CD4-positive, alpha-beta T cell (primary cell): ENCODE measurements at places on chromosomes 7 and 10. TPM values are rescaled to one million over a fixed set of nuclear protein-coding genes. Genes with fewer than 3 reads are reported as not detected.

- DNase-seq, result no peak
These were observed 25.0 kb upstream of the ELFN1 start for GRCh38 chr7:1645071-1645409.

DNA sequence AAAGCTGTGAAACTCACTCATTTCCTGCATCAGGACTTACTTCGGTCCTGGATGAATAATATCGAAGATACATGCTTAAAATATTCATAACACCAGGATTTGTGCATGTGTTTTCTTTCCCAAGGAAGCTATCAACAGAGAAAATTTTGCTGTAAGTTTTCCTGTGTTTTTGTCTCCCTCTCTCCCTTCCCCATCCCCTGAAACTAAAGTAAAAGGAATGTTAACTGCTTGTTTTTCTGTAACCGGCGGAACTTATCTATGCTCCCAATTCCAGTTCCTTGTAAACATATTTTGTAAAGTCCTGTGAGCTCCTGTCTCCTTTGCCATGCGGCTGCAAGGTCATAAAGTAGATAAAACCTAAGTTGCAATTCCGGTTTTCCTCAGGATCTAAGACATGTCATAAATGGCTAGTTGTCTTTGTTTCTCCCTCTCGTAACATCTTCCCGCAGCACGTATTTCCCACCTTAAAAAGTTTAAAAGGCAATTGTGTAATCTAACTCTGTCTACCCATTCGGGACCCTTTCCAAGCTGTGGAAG lies 79.0 kb upstream of the POM121L12 start:
- no peak for DNase-seq

Gene PPP1R3A
- not detected for total RNA-seq

DNA sequence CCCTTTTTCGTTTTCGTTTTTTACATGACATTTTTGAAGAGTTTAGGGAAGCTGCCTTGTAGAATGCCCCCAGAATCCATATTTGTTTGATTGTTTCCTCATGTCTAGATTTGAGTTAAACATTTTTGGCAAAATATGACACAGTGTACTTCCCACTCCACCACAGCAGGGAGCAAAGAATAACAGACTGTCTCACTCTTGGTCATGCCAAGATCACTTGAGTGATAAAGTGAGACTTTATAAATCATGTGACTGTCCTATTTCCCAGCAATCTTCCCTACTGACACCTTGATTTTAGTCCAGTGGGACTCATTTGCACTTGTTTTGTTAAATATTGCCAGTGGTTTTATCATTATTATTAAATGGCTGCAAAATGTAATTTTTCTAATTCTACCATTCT lies 44.4 kb upstream of the USP6NL start:
- DNase-seq, result no peak

Gene LIPJ
- total RNA-seq, result not detected

Gene ADAM12
- 1.2 TPM for total RNA-seq

DNA sequence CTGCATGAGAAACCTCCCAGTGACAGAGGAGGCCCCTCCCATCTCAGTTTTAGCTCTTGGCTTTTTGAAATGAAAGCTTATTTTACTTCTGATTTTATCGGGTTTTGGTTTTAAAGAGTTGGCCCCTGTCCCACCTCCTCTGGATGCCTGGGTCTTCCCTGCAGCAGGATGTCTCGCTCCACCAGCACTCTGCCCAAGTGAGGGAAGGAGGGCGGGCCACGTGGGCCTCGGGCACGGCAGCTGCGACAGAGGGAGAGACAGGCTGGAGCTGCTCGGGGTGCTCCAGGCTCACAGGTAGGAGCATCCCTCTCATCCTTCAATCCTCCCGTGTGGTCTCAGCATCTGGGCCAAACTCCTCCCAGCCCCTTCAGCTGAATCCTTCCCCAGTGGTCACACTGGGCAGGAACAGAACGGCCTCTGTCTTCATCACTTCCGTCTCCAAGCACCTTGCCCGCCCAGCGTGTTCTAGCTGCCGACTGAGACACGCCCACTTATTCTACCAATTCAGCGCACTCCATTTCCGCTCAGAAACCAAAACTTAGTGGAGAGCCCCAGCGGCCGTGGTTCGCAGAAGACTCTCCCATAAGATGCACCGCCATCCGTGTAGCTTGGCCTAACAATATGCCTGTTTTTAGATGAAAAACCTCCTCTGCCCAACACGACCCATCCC lies 222.9 kb downstream of the GLRX3 start:
- no peak for DNase-seq

Gene PRPS1L1
- total RNA-seq, result not detected

Gene SEMA3E
- not detected for total RNA-seq

DNA sequence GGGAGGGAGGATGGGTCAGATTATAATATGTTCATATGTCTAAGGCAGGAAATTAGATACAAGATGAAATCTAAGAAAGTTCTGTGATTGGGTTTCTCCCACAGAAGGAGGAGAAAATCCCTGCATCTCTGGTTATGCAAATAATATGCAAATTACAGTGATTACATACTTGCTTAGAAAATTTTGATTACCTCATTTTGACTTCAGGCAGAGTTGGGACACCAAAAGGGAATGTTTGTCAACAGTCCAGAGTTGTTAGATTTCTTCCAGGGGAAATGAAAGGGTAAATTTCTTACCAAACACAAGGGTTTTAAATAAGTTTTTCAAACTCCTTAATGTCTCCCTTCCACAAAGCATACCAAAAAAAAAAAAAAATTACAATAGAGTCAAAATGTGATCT lies 101.4 kb upstream of the STEAP1B start:
- peak; percentile 18 for DNase-seq

- no peak for DNase-seq
These were observed 836 bp downstream of the DPYSL4 start for GRCh38 chr10:132187430-132188138.

GRCh38 chr7:130352194-130353074 lies 7.8 kb downstream of the CPA5 start:
- no peak for DNase-seq

- DNase-seq, result no peak
These were observed 332.6 kb upstream of the ZNF32 start for GRCh38 chr10:43981232-43981631.

GRCh38 chr10:106874604-106874889 lies 290.0 kb downstream of the SORCS1 start:
- no peak for DNase-seq

GRCh38 chr7:9391221-9391620 lies 957.8 kb downstream of the NXPH1 start:
- no peak for DNase-seq

GRCh38 chr10:121998462-121998861 lies 9.5 kb downstream of the TACC2 start:
- DNase-seq, result no peak

DNA sequence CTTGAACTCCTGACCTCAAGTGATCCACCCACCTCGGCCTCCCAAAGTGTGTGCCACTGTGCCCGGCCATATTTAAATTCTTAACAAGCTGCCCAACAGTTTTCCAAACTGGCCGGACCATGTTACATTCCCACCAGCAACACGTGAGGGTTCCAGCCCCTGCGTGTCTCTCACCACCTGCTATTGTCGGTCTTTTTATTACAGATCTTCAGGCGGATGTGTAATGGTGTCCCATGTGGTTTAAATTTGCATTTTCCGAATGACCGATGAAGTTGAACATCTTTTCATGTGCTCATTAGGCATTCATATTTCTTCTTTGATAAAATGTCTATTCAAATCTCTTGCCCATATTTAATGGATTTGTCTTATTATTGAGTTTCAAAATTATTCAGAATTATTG lies 11.5 kb downstream of the ELFN1 start:
- no peak for DNase-seq

Gene SYCE1
- 0.30 TPM for total RNA-seq

GRCh38 chr10:31112961-31113360 lies 81.3 kb upstream of the ZNF438 start:
- DNase-seq, result no peak

Gene ZNF503
- total RNA-seq, result 0.38 TPM

Gene NOBOX
- not detected for total RNA-seq

Gene SAMD9L
- 7.9 TPM for total RNA-seq
